ENCODE measurements at places on chromosomes 1 and 21.

DNA sequence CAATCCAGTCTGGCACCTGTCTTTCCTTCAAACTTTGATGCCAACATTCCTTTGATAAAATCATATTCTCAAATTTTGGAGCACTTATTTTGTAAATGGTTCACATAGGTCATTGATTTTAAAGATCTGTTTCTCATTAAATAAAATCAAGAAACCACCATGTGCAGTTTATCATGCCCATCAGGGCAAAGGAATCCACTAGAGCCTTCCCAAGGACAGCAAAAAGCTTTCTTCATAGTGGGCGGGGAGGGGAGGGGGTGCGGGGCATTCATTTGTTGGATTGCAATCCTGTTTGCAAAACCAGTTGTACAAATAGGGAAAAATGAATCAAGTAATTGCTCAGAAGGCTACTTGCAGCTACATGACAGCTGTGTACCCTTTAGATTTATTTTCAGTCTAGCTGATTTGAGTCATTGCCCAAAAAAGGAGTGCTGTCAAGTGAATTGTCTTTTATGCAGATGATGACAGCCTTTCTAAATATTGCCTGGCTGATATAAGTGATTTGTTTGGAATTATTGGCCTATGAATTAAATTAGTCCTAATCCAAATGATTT, 23.0 kb downstream of the LRRC8B start:
- DNase-seq, result peak; percentile 80

DNA sequence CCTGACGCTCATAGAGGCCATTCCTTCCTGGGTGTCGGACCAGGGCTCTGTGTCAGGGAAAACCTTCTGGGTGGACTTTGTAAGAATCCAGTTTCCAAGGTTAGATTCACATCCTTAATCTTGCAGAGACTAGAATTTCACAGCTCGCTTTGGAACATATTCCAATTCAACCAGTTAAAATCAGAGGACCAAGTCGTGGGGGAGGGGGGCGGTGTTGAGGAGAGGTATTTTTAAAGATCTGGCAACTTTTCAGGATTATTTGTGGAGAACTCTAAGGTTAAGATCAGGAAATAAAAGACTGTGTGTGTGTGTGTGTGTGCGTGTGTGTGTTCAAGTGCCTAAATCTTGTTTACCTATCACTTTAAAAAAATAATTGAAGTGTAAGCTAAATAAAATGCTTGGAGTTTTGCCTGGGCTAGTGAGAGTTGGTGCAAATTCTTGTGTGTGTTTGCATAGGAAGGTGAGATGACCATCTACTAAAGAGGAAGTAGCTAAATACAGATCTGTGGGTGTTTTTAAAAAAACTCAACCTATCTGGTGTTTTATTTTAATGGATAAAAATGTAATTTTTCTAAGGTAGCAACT, 21.8 kb downstream of the TENT5C start:
- DNase-seq, result no peak

DNA sequence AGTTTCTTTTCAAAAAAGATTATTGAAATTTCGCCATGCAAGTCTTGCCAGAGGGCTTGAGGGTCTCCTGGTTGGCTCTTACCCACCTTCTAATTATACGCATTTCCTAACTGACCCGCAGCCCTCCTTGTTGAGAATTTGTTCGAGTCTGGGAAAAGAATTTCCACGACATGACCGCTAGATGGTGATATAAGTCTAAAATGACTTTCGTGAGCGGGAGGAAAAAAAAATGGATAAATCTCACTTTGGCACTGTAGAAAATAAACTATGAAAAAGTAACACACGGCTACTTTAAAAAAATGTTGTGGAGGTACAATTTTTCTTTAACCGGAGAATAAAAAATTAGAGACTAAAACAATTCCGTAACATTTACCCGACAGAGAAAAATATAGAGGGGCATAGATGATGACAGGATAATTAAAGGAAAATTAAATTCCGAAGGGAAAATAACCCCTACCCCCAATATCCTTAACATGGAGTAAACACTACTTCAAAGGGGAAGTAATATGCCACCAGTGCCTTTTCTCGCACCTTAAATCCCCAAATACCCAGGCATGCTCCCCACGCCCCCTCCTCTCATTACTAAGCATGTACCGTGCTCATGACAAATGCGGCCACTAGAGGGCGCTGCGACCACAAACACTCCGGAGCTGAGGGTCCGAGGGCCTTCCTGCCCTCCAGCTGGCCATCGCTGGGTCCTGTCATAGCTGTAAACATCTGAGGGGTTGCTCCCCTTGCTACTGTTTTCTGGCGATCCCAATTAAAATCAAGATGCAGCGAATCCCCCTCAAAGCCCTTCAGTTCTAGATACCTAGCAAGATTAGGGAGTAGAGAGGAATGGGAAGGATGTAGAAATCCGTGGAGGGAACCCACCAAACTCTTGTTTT, 266.9 kb downstream of the ASTN1 start:
- DNase-seq, result peak; percentile 63

GRCh38 chr1:192907545-192908243, 98.9 kb downstream of the RGS2 start:
- DNase-seq, result peak; percentile 85

DNA sequence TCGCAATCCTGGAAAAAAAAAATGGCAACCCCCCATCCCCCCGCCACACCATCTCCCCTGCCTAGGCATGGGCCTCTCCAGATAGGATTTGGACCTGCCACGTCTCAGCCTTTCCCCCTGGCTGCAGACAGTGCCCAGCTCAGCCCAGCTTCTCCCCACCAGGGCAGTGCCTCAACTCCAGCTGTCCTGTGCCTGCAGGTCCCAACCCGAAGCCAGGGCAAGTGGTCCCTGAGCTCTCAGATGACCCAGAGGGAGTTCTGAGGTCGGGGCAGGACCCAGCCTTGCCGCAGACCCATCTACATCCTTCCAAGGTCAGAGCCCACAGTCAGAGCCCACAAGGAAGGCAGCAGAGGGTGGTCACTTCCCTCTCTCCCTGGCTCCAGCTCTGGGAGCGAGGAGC, 86.7 kb upstream of the POU3F1 start:
- no peak for DNase-seq

DNA sequence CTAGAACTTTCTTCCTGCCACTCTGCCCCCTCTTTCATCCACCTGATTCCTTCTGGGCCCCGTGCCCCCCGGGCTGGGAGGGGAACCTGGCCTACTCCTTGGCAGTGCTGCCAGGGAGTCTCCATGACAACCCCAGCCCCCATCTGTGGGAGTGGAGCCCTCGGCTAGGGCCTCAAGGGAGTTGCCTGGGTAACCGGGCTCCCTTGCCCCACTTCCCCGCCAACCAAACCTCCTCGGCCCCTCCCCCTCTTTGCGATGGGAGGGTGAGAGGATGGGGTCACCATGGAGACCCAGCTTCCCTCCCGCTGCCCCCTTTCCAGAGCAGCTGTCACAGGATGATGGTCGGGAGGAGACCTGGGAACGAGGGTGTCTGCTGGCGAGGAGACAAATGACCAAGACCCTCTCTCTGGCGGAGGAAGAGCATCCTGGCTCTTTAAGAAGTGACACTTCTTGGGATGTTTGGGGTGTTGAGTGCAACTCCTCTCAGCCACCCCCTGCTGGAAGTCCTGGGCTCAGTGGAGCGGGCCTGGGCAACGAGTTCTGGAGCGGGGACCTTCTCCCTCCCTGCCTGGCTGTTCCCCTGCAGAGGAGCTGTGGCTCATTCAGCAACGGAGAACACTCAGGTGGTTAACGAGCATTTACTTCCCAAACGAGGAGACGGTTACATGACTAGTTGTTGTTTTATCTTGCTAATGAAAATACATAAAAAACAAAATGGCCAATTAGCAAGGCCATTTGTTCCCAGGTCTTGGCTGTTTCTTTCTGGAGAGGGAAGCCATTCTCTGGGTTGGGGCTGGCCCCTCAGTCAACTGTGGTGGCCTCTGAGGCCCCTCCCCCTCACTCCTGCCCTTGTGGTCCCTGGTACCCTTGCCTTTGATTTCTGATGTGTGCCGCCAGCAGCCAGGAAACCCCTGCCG, 82.8 kb downstream of the UBIAD1 start:
- no peak for DNase-seq

DNA sequence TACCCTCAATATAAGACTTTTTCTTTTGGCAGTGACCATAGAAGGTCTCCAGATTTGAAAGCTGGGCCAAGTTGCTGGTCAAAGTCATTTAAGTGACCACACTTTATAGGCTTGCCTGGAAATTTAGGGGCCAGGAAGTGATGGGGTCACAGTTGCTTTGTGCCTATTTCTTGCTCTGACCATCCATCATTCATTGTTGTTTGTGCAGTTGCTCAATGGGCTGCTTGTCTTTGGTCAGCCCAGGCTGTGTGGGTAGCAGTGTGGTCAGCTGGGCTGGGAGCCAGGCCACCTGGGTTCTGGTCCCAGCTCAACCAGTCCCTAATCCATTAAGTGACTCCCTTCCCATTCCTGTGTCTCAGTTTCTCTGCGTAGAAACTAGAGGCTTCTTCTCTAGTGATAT, 2.1 kb upstream of the OTUD7B start:
- DNase-seq, result no peak

- DNase-seq, result no peak
Observed at GRCh38 chr1:220301630-220302029, 29.4 kb upstream of the RAB3GAP2 start.

- DNase-seq, result peak; percentile 53
Observed at GRCh38 chr1:23745515-23745914, 2.2 kb downstream of the ELOA start.

DNA sequence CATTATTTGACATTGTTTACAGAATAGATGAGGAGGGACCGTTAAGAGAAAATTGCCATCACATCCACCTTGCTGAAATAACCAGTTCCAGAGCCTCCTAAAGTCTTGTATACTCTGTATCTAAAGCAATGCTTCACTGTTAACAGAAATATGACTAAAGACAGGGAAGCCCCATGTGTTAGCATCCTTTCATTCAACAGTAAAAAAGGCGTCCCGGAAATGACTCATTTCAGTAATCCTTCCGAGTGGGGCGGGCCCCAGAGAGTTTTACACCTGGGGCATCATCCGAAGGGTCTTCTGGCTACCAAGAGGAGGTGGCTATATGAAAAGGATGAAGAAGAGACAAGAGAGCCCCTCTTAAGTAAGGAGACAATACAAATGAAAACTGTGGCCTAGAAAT, 227.2 kb downstream of the SLC45A1 start:
- no peak for DNase-seq

- DNase-seq, result no peak
Observed at GRCh38 chr1:29271724-29272123, 35.4 kb downstream of the PTPRU start.

GRCh38 chr1:15180945-15181523, 27.5 kb downstream of the TMEM51 start:
- DNase-seq, result no peak

DNA sequence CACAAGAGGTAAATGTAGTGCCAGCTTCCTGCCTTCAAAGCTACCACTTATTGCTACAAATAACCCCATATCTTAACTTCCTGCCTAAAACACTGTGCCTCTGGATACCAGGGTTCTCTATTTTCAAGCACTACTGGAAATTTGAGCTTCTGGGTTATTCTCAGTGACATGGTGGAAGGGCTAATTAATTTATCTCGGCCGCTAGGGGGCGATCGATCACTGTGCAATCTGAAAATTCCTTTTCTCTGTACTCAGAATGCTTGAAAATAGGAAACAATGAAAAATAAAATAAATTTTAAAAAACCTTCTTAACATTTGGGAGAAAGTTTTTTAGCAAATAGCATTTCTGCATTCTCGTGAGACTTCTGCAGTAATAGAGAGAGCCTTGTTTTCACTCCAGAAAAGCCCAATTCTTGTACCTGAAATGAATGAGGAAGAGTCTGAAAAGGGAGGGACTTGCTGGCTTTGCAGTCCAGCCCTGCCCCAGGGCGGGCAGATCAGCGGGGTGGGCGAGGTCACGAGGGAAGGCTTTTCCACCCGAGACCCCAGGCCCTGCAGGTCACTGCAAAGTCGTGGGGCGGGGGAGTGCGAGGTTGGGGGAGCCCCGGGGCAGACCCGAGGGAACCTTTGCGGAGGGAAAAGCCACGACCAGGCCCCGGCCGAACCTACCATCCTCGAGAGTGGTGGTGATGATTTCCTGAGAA, 276.7 kb downstream of the PCP4 start:
- peak; percentile 64 for DNase-seq

DNA sequence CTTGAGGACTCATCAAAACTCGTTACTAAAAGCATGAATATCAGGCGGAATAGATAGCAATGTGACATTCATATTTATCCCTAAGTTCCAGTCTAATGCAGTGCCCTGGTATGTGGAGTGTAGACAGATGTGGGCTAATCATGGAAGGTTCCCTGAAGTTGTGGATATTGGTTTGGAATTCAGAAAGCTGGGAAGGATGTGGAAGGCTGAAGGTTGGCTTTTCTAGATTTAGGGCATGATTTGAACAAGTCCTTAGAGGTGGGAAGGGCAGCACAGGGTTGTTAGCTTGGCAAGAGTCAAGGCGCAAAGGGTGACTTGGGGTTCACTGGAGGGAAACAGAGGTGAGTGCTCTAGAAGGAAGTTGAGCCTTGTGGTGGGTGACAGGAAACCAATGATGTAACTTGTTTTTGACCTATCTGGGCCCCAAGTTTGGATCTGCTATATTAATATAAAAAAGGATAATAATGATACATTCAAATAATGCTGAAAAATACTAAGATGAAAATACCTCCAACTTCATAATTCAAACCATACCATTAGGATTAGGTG, 21.9 kb downstream of the LGALS8 start:
- no peak for DNase-seq

DNA sequence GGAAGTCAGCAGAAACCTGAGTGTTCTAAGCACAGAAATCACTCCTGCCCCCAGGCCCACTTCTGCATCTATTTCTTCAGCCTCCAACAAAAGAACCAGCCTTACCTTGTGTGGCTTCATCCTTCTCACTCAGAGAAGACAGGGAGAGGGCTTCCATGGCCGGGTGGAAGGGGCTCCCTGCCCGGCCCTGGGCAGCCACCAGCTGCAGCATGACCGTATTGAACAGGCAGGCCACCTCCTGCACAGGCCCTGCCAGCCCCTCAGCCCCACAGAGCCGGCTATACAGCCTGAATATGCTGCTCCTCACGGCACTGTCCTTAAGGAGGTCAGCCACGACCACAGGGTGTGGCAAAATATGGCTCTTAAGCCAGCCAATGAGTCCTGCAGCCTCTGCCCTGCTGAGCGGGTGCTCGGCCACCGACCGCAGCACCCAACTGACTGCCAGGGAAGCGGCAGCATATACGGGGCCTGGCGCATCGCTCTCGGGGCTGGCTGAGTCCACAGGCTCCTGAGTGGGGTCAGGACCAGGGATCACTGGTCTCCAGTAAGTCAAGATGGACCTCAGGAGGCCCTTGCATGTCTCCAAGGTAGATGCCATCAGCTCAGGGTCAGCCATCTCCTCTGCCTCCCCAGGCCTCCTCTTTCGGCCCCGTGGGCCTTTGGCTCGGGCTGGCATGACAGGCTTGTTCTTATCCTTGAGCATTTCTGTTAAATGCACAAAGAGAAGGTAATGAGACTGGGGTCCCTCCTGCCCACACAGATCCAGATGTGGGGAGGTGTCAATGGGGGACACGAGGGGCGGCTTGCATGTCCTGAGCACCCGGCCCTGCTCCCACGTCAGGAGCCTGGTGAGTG, 17.9 kb downstream of the MRAP start:
- DNase-seq, result no peak

- DNase-seq, result no peak
Observed at GRCh38 chr1:201754353-201754752, 74.6 kb upstream of the IPO9 start.

GRCh38 chr1:82485591-82486369, 685.0 kb downstream of the ADGRL2 start:
- DNase-seq, result no peak

GRCh38 chr1:117584181-117584580, 21.7 kb upstream of the TENT5C start:
- DNase-seq, result no peak

Data from suppressor macrophage treated with lipopolysaccharide for 4 hours (primary cell).